Transverse colon (tissue), 4 donors: ENCODE measurements at places on chromosomes 7 and 10. TPM values are rescaled to one million over a fixed set of nuclear protein-coding genes. Genes with fewer than 3 reads are reported as not detected.

FRMPD2 gene
- not detected for total RNA-seq

ZNF438 gene
- total RNA-seq = 4.4 TPM

PARD3 gene
- 27.3 TPM for total RNA-seq

- H3K27ac ChIP-seq = peak overlapping the region; percentile 27
- H3K27me3 ChIP-seq = no peaks in the 10 kb centered on the region
- peak; percentile 20 for DNase-seq
- H3K36me3 ChIP-seq = no peaks in the 10 kb centered on the region
- H3K4me1 ChIP-seq = peaks cover 37% of the 10 kb centered on the region
These were observed 137.6 kb downstream of the NRP1 start for GRCh38 chr10:33196710-33197491.

DNA sequence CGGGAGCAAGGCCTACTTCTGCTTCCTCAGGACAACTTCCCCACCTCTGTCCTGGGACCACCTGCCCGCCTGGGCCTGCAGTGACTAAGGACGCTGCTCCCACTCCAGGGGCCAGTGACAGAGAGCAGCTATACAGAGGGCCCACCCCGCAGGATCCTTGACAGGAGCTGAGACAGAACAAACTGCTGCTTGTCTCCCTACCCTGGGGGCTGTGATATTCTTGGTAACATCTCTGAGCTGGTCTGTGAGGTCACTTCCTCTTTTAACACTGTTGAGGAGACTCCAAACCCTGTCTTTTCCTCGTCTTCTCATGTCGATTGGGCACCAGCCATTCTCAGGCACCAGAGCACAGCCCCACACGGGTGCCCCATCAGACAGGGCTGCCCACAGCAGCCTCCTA, 6.9 kb upstream of the MRPS24 start:
- H3K4me3 ChIP-seq = no peak overlapping the region
- peaks cover 37% of the 10 kb centered on the region for H3K36me3 ChIP-seq
- no peak for DNase-seq
- H3K4me1 ChIP-seq = peaks cover 12% of the 10 kb centered on the region

GRCh38 chr10:18293536-18294510, 153.6 kb downstream of the CACNB2 start:
- H3K27ac ChIP-seq = no peak overlapping the region
- no peak overlapping the region for H3K4me3 ChIP-seq
- no peaks in the 10 kb centered on the region for H3K36me3 ChIP-seq
- no peaks in the 10 kb centered on the region for H3K4me1 ChIP-seq

DNA sequence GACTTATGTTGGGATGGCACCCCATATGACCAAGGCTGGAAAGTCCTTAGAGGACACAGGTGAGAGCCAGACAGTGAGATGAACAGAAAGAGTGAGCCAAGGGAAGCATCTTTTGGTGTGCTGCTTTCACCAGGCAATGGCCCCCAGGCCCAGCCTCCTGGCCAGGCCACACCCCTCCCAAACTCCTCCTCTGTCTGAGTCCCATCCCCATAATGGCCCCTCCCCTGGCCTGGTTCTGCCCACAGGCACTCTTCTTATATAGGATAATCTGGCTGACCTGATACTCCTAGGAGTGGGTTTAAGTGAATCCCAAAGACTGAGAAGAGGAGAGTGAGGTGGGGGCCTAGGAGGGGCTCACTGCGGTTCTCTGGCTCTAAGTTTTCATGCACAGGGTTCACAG, 252.5 kb downstream of the RPS24 start:
- H3K4me1 ChIP-seq = no peaks in the 10 kb centered on the region
- H3K27me3 ChIP-seq = no peaks in the 10 kb centered on the region
- DNase-seq = no peak
- no peaks in the 10 kb centered on the region for H3K36me3 ChIP-seq

DNA sequence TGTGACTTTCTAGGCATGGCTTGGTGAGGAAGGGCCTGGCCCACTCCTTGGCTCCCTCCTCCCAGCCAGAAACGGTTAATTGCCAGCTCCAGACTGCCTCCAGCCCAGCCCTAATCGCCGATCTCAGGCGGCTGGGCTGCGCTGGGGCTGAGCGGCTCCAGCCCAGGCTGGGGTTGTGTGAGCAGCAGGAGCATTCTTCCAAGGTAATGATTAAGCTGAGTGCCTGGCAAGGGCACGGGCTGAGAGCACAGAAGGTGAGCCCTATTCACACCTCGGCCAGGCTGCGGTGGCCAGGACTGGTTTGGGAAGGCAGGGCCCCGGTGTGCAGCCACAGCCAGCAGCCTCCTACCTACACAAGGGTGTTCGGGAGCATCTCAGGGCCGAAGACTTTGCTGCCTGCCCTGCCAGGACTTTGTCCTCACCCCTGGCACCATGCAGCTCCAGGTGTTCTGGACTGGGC, at the start of gene TMEM72:
Gene TMEM72, plus strand, starts transcription at position 257 of the 460 bp plus-strand sequence. Its CDS starts 176 bp downstream, at position 433.
- H3K27me3 ChIP-seq = no peaks in the 10 kb centered on the region
- H3K27ac ChIP-seq = peak within 1 kb of the TSS; percentile 66
- no peak within 1 kb of the TSS for H3K4me3 ChIP-seq
- peaks cover 40% of the 10 kb centered on the region for H3K4me1 ChIP-seq
- DNase-seq = peak; percentile 75
